ENCODE measurements at places on chromosomes 2 and 18.

- no peak for DNase-seq
These were observed 25.0 kb downstream of the WDFY1 start for GRCh38 chr2:223920109-223920508.

- DNase-seq: no peak
These were observed 347.0 kb downstream of the CYRIA start for GRCh38 chr2:16318474-16319195.

GRCh38 chr2:136114382-136114781 lies 3.6 kb downstream of the CXCR4 start:
- no peak for DNase-seq

DNA sequence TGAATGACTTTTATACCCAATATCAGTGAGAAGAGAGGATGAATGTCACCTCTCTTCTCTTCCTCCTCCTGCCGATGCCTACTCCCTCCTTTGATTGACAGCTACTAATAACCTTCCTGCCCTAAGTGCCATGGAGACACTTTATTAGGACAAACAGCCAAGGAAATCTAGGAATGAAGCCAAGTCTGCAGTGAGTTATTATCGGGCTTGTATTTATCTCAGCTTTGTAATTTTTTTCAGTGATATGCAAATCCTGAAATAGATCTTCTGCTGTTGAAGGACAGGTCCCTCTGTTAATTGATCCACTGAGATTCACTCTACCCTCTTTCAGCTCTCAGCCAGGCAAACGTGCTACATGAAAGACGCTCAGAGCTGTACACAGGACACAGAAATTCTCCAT lies 686.7 kb downstream of the TMEM182 start:
- DNase-seq: no peak

GRCh38 chr18:45316127-45316526 lies 299.1 kb upstream of the SLC14A2 start:
- DNase-seq: no peak

DNA sequence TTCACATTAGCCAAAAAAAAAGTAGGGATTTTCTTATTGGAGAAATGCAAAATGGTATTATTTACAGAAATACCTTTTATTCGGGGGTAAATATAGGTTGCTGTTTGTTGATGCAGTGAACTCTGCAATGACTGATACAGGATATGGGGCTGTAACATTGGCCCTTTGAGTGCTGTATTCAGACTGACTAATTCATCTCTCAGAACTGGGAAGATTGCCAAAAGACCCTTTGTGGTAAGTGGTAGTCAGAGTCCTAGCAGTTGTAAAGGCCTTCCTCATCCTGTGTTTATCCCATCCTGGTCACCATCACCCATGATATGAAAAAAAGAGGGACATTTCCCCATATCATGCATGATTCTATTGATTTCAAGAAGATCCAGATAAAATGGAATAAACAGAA lies 14.0 kb upstream of the DCC start:
- no peak for DNase-seq

DNA sequence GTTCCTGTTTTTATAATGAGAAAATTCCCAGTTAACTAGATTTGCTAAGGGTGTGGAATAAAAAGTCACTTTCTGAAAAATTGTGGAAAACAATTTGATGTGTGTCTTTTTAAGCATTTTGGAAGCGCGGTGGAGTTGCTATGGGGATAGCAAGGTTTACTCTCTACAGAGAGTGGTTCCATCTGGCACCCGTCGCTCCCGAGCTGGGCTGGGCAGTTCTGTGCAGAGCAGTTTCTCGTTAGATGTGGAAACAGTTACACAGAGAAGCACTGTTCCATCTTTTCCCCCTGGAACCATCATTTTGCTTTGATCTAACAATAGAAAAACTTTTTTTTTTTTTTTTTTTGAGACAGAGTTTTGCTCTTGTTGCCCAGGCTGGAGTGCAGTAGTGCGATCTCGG lies 17.4 kb downstream of the LDLRAD4 start:
- DNase-seq: no peak

DNA sequence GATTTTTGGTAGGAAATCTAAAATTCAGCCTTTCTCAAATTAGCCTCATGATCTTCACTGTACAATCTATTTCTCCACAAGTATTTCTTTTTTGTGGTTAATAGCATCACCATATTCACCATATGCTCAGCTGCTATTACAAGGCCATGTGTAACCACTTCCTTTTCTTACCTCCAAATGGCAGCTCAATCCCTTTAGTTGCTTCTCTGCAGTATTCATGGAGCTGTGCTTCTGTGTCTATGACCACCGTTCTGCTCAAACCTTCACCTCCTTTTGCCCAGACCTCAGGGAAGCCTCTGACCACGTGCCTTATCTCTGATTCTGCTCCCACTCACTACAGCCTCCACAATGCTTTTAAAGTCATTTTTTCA lies 126.7 kb upstream of the TMEM200C start:
- no peak for DNase-seq

GRCh38 chr18:22563164-22563583 lies 145.5 kb upstream of the CTAGE1 start:
- no peak for DNase-seq

DNA sequence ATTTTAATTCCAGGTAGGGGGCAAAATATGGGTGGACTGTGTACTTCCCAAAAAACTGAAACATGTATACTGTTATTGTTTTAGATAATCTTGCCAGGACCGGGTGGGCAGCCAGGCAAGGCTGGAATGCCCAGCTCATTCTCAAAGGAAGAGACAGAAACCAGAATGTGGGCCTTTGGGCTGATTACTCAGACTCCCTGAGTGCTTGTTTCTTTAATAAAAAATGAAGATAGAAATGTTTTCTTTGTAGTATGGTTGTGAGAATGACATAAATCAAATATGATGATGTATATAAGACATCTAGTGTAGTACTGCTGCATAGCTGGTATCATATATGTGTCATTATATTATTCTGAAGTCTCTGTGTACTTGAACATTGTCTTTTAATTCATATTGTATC lies 231.6 kb upstream of the NT5C1B start:
- DNase-seq: no peak

Data from esophagus squamous epithelium (tissue), 5 donors.